ENCODE measurements at places on chromosomes 1 and 21. TPM values are rescaled to one million over a fixed set of nuclear protein-coding genes. Genes with fewer than 3 reads are reported as not detected.

- DNase-seq: no peak
- H3K27ac ChIP-seq: no peak overlapping the region
- no peaks in the 10 kb centered on the region for H3K27me3 ChIP-seq
Measured at GRCh38 chr1:109567877-109568672, 19.7 kb downstream of the GNAI3 start.

GRCh38 chr1:44842862-44843655 is at the start of gene PTCH2:
Gene PTCH2, minus strand, starts transcription at chr1:44843253. Its CDS starts 321 bp downstream, at chr1:44842932.
- peak within 1 kb of the TSS; percentile 55 for H3K4me3 ChIP-seq
- no peaks in the 10 kb centered on the region for H3K27me3 ChIP-seq
- DNase-seq: peak; percentile 30
- H3K36me3 ChIP-seq: no peaks in the 10 kb centered on the region

GRCh38 chr1:210464519-210465039 is 135.9 kb downstream of the HHAT start:
- no peaks in the 10 kb centered on the region for H3K4me1 ChIP-seq
- no peak overlapping the region for H3K27ac ChIP-seq
- no peaks in the 10 kb centered on the region for H3K27me3 ChIP-seq
- DNase-seq: no peak

DNA sequence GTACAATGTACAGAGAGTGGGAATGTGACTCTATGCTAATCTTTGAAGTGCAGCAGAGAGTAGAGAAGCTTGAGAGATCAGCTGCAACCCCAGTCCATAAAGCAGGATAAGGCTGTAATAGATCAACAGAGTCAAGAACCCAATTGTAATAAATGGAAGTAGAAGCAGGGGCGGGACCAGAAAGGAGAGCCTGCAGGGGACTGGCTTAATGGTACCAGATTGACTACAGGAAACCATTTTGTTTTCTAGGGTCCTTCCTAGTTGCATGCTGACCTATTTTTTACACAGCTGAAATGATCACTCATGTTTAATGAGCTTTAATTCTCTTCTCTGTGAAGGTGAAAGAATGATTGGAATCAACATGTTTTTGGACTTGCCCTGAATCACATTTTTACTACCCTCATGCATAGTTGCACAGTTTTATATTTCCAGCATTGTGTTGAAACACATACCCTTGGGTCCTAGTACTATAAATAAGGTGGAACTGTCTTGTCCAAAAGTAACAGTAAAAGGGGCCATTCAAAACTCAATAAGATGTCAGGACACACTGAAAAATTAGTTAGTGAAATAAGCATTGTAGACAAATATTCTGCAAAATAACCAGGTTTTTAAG is 69.8 kb downstream of the GPR88 start:
- no peaks in the 10 kb centered on the region for H3K36me3 ChIP-seq
- DNase-seq: no peak
- H3K4me3 ChIP-seq: no peak overlapping the region
- H3K4me1 ChIP-seq: no peaks in the 10 kb centered on the region

The HES4 gene
- total RNA-seq: 6.4 TPM

Data from gastrocnemius medialis (tissue), 4 donors.